ENCODE measurements at places on chromosomes 12 and 14.

GRCh38 chr12:124030008-124030407 lies 57.0 kb downstream of the ZNF664 start:
- DNase-seq: no peak

GRCh38 chr12:89417246-89417977 lies 65.1 kb upstream of the DUSP6 start:
- no peak for DNase-seq

DNA sequence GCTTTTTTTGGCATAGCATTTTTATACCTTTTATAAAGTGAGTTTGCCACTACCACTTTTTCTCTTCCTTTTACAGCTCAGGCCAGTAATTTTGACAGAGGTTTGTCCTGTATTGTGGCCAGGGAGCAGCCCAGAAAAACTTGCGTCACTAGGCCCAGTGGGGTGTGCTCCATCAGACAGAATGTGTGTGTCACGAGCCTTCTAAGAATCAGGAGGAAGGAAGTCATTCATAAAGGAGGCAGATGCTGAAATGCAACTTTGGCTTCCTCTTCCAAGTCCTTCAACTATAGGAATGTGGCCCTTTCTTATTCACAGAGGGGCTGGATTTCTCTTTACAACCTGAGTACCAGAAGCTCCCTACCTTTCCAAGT lies 10.1 kb upstream of the RAB35 start:
- no peak for DNase-seq

- no peak for DNase-seq
Measured at GRCh38 chr12:122200541-122201175, 2.9 kb upstream of the B3GNT4 start.

GRCh38 chr12:8088574-8088973 lies 6.5 kb downstream of the NECAP1 start:
- DNase-seq: no peak

DNA sequence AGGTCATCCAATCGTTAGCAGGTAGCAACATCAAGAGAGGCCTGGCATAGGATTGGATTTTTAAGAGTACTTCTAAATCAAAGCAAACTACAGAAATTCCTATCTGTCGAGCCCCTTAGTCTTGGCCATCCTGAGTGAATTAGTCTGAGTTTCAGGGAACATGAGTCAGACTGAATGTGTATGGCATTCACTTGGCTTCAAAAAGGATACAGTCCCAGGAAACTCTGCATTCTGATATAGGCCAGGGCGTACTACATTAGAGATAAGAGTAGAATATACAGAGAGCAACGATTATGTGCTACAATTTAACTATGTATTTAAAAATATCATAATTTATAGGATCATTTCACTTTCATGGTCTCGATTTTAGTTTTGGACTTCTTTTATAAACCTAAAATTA lies 242.2 kb downstream of the SOX5 start:
- DNase-seq: no peak

DNA sequence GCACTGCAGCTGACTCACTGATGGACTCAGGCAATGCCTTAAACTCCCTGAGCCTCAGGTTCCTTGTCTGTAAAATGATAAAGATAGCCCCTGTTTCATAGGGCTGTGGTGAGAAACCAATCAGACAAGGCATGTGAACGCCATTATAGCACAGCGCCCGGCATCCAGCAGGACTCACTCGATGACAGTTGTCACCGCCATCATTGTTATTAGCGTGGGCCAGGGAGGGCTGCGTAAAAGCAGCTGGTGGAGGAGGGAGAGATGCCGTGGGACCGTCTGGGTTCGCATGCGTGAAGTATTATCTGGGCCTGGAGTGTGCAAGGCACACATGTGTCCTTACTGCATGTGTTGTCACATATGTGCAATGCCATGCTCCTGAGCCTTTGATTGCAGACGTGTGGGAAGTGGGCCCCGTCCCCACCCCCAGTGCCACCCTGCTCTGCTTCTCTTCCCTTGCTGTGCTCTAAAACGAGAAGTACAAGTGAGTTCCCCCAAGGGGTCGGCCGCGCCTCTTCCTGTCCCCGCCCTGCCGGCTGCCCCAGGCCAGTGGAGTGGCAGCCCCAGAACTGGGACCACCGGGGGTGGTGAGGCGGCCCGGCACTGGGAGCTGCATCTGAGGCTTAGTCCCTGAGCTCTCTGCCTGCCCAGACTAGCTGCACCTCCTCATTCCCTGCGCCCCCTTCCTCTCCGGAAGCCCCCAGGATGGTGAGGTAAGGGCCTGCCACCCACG lies at the start of gene PTPN6:
TSS of gene PTPN6 (plus strand) at position 546 of the 730 bp plus-strand sequence. CDS start at position 703, 157 bp downstream.
- DNase-seq: no peak

GRCh38 chr12:91542067-91542466 lies 359.4 kb upstream of the DCN start:
- no peak for DNase-seq

DNA sequence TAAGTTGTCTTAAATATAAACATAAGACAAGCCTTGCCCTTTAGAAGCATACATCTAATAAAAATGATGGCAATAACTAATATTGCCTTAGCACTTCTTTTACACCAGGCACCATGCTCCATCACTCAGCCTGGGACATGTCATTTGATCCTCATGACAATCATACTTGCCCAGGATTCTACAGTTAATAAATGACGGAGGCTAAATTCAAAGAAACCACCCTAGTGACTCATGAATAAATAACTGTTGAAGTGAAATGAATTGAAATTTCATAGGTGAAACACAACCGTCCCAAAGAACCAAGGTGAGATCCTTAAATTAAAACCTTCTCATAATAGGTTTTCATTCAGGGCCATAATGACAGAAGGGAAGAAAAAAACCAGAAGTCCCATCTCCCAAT lies 89.5 kb downstream of the GRIN2B start:
- DNase-seq: no peak

GRCh38 chr12:1217191-1217949 lies 226.3 kb downstream of the ERC1 start:
- no peak for DNase-seq

DNA sequence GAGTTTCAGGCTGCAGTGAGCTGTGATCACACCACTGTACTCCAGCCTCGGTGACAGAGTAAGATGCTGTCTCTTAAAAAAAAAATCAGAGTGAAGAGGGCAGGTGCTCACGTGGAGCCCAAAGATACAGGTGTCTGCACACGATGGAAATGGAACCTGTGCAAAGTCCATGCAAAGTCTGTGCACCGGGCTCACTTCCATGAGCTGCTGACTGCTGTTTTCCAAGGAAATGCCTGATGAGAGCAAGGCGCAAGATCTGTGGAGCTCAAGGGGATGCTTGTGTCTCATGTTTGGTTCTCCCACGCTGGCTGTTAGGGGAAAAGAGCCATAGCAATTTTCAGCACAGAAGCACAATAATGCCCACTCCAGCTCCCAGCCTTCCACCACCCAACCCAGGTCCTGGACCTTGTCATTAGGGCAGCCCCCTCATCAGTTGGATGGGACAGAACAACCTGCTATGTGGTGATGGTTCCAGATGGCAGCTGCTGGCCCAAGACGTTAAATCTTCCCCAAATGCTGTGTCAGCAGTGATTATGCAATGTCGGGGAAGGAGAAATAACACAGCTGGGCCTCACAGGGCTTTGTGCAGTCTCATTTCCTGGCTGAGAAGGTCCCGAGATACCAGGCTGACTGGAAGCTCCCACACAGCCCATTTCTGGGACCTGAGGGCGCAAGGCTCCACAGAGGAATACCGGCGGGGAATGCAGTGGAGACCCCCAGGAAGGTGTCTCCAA lies 27.9 kb upstream of the DICER1 start:
- no peak for DNase-seq

- DNase-seq: no peak
Measured at GRCh38 chr12:71771069-71771468, 16.4 kb downstream of the RAB21 start.

- no peak for DNase-seq
Measured at GRCh38 chr12:121678716-121679300, 9.4 kb upstream of the MORN3 start.

DNA sequence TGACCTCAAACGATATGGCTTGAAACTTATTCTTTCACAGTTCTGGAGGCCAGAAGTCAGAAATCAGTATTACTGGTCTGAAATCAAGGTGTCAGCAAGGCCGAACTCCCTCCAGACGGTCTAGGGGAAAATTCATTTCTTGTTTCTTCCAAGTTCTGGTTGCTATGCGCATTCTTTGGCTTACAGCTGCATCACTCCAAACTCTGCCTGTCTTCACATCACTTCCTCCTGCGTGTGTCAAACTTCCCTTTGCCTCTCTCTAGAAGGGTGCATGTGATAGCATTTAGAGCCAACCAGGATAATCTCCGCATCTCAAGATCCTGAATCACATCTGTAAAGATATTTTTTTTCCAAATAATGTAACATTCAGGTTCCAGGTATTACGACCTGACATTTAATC lies 62.8 kb downstream of the DENND5B start:
- DNase-seq: no peak

DNA sequence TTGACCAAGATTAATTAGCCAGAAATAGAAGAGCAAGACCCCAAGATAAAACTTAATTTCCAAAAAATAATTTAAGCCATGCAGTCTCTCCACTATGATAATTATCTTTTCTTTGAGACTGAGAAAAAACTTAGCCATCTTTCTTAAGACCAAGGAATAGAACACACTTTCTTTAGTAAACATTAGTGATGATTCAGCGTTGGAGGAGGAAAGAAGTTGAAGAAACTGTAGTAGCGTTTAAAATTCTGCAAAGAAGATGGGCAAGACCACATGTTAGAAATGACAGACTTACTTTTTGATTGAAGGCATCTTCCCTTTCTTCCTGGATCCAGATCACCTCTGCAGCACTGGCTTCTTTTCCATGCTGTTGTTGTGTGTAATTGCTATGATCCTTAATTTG lies 124.8 kb upstream of the RASSF8 start:
- DNase-seq: no peak

DNA sequence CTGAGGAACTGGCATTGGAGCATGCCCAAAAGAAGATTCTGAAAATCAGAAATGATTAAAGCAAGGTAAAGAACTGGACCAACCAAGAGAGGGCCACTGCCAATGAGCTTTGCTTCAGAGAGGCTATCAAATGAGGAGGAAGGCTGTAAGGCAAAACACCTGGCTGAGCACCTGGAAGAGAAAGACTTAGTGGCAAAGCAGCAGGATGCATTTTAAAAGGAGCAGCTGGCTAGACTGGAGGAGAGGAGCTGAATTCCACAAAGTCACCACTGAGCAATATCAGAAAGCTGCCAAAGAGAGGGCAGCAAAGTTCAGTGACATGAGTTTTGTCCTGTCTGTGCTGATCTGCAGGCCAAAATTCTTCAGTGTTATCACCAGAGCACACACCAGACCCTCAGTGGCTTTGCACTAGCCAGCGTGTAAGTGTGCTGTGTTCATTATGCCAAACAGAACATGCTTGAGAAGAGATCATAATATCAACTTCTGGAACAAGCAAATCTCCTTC lies 338.7 kb downstream of the TRHDE start:
- no peak for DNase-seq

DNA sequence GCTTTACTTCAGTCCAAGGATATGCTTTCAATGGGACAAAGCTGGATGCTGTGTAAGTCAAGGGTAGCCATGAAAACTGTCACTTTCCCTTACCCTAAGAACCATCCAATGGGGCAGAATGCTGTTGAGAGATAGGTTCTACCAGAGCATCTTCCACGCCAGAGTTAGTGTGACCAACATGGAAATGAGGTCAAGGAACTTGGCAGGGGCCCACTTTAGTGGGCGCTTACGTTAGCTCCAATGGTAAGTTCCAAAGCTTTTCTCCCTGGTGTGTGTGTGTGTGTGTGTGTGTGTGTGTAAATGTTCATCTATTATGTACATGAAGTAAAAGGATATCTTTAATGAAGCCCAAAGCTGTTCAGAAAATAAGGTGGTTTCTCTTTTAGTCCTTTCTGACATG lies 124.1 kb downstream of the GTF2A1 start:
- DNase-seq: no peak

- DNase-seq: no peak
Measured at GRCh38 chr12:93521225-93522080, 51.0 kb upstream of the SOCS2 start.

GRCh38 chr14:77190977-77191376 lies 9.4 kb downstream of the TMEM63C start:
- DNase-seq: no peak

DNA sequence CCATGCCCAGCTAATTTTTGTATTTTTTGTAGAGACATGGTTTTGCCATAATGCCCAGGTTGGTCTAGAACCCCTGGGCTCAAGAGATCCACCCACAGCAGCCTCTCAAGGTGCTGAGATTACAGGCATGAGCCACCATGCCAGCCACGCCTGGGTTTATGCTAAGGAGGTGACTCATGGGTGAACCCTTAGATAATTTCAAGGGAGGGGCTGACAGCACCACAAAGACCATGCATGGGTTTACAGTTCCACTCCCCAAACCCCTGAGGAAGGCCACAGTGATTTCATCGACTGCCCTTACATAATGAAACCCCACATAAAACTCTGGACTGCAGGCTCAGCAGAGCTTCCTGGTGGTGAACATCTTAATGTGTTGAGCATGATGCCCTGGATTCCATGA lies 33.7 kb downstream of the TMEM132D start:
- DNase-seq: no peak

GRCh38 chr12:89413234-89413633 lies 60.9 kb upstream of the DUSP6 start:
- DNase-seq: no peak

GRCh38 chr12:37565112-37565511 lies 751.5 kb upstream of the ALG10B start:
- no peak for DNase-seq

DNA sequence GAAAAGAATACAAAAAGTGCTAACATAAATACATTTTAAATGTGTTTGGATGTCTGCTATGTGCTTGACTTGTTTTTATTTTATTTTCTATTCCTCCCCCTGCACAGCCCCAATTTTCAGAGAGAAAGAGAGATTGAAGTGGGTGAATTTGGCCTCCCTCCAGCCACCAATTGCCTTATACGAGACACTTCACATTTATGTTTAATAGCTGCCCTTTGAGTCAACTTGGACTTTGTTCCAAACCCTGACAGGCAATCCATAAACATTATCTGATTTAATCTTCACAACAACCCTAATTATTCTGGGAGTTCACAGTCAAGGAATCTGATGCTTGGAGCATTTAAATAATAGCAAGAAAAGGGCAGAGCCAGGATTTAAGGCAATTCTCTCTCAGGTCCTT lies 161.7 kb downstream of the SLC15A4 start:
- DNase-seq: no peak
